CD8-positive, alpha-beta memory T cell (primary cell): ENCODE measurements at places on chromosomes 2 and 18. TPM values are rescaled to one million over a fixed set of nuclear protein-coding genes. Genes with fewer than 3 reads are reported as not detected.

RIT2 gene
- total RNA-seq = not detected

GRCh38 chr2:109408043-109408335 is 205.8 kb downstream of the SEPTIN10 start:
- H3K4me3 ChIP-seq = no peak overlapping the region
- H3K27me3 ChIP-seq = no peaks in the 10 kb centered on the region
- no peaks in the 10 kb centered on the region for H3K36me3 ChIP-seq
- no peak for DNase-seq
- no peak overlapping the region for H3K27ac ChIP-seq

DNA sequence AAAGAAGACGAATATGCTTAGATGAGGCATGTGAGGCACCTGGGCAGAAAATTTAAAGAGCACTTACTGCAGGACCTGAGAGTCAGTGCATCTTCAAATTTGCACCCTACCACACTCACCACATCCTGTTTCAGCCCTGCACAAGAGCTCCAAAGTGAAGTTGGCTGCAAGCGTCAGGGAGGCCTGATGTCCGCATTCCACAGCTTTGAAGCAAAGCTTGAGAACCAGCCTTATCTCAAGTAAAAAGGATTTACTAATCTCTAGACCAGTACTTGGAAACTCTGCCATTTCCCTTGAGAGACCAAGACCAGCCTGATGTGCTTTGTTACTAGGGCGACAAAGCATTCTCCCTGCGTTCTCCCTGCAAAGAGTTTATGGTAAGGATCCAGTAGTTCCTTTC is 3.4 kb upstream of the ASNSD1 start:
- peak overlapping the region; percentile 22 for H3K27ac ChIP-seq
- peaks cover 30% of the 10 kb centered on the region for H3K4me1 ChIP-seq
- no peaks in the 10 kb centered on the region for H3K36me3 ChIP-seq
- peak; percentile 58 for DNase-seq

- no peaks in the 10 kb centered on the region for H3K4me1 ChIP-seq
- DNase-seq = no peak
- no peak overlapping the region for H3K4me3 ChIP-seq
Observed at GRCh38 chr2:149002891-149003740, 35.4 kb upstream of the LYPD6B start.

GRCh38 chr2:217366966-217367365 is 507.1 kb upstream of the TNP1 start:
- H3K4me1 ChIP-seq = no peaks in the 10 kb centered on the region
- no peak for DNase-seq
- H3K27ac ChIP-seq = no peak overlapping the region

- DNase-seq = no peak
- H3K27me3 ChIP-seq = no peaks in the 10 kb centered on the region
- no peak overlapping the region for H3K4me3 ChIP-seq
- H3K4me1 ChIP-seq = no peaks in the 10 kb centered on the region
- no peaks in the 10 kb centered on the region for H3K36me3 ChIP-seq
Observed at GRCh38 chr2:1972948-1973347, 228.6 kb upstream of the PXDN start.

GRCh38 chr2:159201360-159202063 is 85.0 kb downstream of the WDSUB1 start:
- H3K36me3 ChIP-seq = no peaks in the 10 kb centered on the region
- H3K4me3 ChIP-seq = no peak overlapping the region
- peaks cover 16% of the 10 kb centered on the region for H3K4me1 ChIP-seq
- H3K27me3 ChIP-seq = peaks cover 4% of the 10 kb centered on the region
- H3K27ac ChIP-seq = no peak overlapping the region

TMEM37 gene
- total RNA-seq = not detected

DNA sequence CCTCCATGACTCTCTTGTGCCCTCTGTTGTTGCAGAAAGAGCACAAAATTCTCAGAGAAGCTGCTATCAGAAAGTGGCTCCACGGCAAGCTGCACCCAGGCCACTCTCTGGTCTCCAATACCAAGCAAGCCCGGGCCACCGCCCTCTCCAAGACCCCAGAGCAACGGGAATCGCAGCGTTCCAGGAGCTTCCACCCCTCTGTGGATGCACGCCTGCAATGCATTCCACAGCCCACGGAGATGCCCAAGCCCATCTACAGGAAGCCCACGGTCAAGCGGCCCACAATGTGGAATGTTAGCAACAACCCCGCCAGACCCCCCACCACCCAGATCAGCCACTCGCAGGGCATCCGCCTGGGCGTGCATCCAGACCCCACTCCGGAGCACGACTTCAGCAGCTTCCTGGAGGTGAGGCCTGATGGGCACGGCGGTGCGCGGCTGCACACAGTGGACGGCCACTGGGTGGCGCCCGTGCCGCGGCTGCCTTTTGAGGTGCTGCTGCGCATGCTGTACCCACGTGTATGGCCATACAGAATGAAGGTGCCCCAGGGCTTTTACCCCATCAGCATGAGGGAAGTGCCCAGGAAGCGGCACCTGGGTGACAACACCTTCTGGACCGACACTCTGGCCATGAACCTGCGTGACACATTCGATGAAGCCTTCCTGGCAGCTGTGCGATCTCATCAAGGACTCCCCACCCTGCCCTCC is 6.3 kb downstream of the ANKRD53 start:
- H3K27ac ChIP-seq = no peak overlapping the region
- peak; percentile 74 for DNase-seq
- H3K36me3 ChIP-seq = peaks cover 19% of the 10 kb centered on the region
- peaks cover 7% of the 10 kb centered on the region for H3K4me1 ChIP-seq

DNA sequence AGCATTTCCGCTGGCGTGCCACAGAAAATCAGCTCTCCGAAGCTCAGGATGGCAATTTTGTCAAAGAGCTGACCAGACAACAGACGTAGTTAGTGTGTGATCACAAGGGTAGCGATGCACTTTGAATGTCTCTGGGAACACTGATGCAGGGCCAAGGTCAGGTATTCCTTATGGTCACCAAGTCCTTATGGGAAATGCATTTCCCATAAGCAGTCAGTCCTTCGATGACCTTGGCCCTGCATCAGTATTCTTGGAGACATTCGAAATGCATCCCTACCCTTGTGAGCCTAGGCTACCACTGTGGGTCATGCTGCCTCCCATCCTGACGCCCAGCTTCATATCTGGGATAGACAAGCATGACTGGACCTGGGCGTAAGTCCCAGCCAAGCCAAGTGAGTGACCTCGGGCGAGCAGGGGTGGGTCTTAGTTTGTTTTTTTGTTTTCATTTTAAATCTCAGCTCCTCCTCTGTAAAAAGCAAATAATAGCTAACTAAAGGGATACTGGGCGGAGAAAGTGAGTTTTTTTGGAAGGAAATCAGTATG is 13.6 kb downstream of the ABCG5 start:
- H3K36me3 ChIP-seq = no peaks in the 10 kb centered on the region
- H3K27me3 ChIP-seq = no peaks in the 10 kb centered on the region
- H3K4me3 ChIP-seq = no peak overlapping the region
- H3K4me1 ChIP-seq = no peaks in the 10 kb centered on the region
- DNase-seq = no peak

- no peak overlapping the region for H3K4me3 ChIP-seq
- H3K4me1 ChIP-seq = peaks cover 16% of the 10 kb centered on the region
- no peaks in the 10 kb centered on the region for H3K27me3 ChIP-seq
- no peaks in the 10 kb centered on the region for H3K36me3 ChIP-seq
Observed at GRCh38 chr18:80107426-80107825, 1.6 kb upstream of the ADNP2 start.

ANKRD23 gene
- 3.8 TPM for total RNA-seq

REG1B gene
- not detected for total RNA-seq

DNA sequence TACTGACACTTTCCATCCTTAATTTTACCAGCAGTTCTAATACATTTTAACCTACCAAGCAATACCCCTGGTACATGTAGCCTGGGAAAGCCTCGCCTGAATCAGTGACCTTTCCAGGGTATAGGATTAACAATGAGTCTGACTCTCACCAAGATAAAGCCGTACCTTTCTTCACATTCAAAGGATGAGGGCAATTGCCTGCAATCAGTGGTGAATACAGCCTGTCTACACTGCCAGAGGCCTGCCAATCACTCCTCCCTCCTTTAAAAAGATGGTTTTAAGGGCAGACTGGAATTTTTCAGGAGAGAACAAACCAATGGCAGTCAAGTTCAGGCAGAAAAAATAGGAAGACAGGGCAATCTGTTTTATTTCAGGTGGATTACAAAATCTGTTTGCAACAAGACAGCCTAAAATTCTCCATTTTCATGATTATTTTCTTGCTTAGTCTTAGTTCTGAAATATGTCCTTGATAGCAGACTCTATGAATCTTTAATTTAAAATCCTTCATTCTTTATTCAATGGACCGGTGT is 4.8 kb downstream of the EPHA4 start:
- no peak overlapping the region for H3K4me3 ChIP-seq
- no peak for DNase-seq
- H3K4me1 ChIP-seq = peaks cover 12% of the 10 kb centered on the region
- no peaks in the 10 kb centered on the region for H3K36me3 ChIP-seq
- H3K27ac ChIP-seq = no peak overlapping the region
- H3K27me3 ChIP-seq = peaks cover 6% of the 10 kb centered on the region

GRCh38 chr2:107548216-107548615 is 278.5 kb upstream of the RGPD4 start:
- H3K4me3 ChIP-seq = no peak overlapping the region
- H3K27ac ChIP-seq = no peak overlapping the region
- no peak for DNase-seq
- H3K27me3 ChIP-seq = no peaks in the 10 kb centered on the region

CIDEA gene
- not detected for total RNA-seq

NDC80 gene
- 44.4 TPM for total RNA-seq

GRCh38 chr2:231861288-231861931 is 64.8 kb downstream of the NPPC start:
- H3K4me3 ChIP-seq = no peak overlapping the region
- H3K4me1 ChIP-seq = no peaks in the 10 kb centered on the region
- no peak overlapping the region for H3K27ac ChIP-seq
- no peaks in the 10 kb centered on the region for H3K27me3 ChIP-seq
- no peak for DNase-seq

OSBPL6 gene
- 1.2 TPM for total RNA-seq

EGR4 gene
- total RNA-seq = 0.55 TPM

DNA sequence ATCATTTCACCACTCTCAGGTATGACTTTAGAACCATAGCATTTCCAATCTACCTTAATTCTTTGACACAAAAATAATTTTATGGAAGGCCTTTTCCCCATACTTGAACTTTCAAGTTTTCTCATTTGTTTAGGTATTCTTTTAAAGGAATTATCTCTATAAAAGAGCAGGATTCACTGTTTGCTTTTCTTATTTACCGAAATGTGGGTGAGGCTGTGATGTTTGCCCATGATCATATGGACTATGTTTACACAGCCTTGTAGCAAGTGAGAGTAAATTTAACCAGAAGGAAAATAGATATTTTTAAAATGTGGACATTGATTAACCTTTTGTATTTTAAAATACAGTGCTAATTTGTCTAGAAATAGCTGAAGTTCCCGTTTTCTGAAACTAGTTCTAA is 26.3 kb downstream of the CAB39 start:
- no peak for DNase-seq
- no peak overlapping the region for H3K27ac ChIP-seq
- H3K27me3 ChIP-seq = no peaks in the 10 kb centered on the region

PKDCC gene
- total RNA-seq = not detected

DNA sequence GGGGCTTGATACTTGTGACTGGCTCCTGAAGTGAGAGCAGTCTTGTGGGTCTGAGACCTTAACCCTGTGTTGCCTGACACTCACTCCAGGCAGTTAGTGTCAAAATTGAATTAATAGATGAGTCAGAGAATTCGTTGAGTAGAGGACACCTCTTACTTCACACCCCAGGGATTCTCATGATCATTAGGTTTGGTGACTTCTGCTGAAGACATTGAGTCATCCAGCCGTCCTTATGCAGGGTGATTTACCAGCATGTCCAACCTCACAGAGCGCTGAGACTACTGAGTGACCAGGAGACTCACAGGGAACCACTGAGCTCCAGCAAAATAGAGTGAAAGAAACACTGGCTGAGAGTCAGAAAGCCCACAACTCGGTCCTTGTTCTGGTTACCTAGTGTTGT is 36.0 kb upstream of the EVA1A start:
- H3K27me3 ChIP-seq = no peaks in the 10 kb centered on the region
- no peaks in the 10 kb centered on the region for H3K4me1 ChIP-seq
- H3K4me3 ChIP-seq = no peak overlapping the region
- H3K27ac ChIP-seq = no peak overlapping the region
- H3K36me3 ChIP-seq = no peaks in the 10 kb centered on the region

- H3K27me3 ChIP-seq = peaks cover 6% of the 10 kb centered on the region
- H3K4me1 ChIP-seq = no peaks in the 10 kb centered on the region
- no peaks in the 10 kb centered on the region for H3K36me3 ChIP-seq
- no peak for DNase-seq
Observed at GRCh38 chr18:76530846-76531245, 35.8 kb upstream of the ZNF516 start.

DNA sequence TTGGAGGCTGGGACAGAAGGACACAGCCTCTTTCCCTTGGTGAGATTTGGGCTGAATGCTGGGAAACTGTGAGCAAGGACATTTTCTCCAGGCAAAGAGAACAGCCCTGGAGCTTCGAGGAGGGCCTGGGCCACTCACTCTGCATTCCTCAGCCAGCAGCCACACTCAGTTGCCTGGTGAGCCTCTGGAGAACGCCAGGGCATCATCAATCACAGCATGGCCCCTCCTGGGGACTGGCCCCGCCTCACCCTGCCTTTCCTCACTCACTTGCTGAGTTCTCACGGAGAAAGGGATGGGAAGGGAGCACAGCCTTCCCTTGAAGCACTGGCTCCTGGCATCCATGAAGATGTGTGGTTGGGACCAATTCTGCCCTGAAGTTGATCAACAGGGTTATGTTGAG is 55.0 kb downstream of the APOB start:
- no peak overlapping the region for H3K4me3 ChIP-seq
- H3K27ac ChIP-seq = no peak overlapping the region
- H3K27me3 ChIP-seq = no peaks in the 10 kb centered on the region
- H3K4me1 ChIP-seq = no peaks in the 10 kb centered on the region

MALL gene
- total RNA-seq = 0.50 TPM

DNA sequence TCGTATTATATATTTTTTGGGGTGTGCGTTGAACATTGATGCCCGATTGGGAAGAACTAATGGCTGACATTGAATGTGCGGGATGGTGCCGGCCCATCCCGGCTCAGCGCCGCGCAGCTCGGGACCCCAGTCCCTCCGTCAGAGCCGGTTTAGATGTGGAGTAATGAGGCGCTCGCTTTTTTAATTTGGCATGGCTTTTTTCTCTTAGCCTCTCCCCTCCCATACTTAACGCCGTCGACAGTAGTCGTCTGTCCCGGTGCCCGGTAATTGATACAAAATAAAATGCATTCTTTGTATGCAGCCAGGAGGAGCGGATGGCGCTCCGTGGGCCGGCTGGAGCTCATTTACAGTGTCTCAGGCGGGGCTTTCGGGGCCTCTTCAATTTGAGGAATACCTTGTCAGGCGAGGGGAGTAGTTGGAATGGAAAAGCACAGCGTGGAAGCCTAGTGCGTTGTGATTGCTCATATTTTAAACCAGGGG is 209.2 kb downstream of the GBX2 start:
- no peak for DNase-seq
- H3K4me1 ChIP-seq = no peaks in the 10 kb centered on the region
- H3K4me3 ChIP-seq = no peak overlapping the region
- no peaks in the 10 kb centered on the region for H3K27me3 ChIP-seq
- H3K36me3 ChIP-seq = no peaks in the 10 kb centered on the region
